ENCODE measurements at places on chromosomes 2 and 18.

- DNase-seq, result no peak
Observed at GRCh38 chr18:57171026-57171425, 24.1 kb downstream of the BOD1L2 start.

GRCh38 chr2:110106642-110107041, 9.0 kb downstream of the MALL start:
- peak; percentile 39 for DNase-seq

- DNase-seq, result no peak
Observed at GRCh38 chr2:161067846-161068350, 92.3 kb upstream of the TANK start.

- DNase-seq, result no peak
Observed at GRCh38 chr2:30450025-30450424, 3.0 kb downstream of the LCLAT1 start.

DNA sequence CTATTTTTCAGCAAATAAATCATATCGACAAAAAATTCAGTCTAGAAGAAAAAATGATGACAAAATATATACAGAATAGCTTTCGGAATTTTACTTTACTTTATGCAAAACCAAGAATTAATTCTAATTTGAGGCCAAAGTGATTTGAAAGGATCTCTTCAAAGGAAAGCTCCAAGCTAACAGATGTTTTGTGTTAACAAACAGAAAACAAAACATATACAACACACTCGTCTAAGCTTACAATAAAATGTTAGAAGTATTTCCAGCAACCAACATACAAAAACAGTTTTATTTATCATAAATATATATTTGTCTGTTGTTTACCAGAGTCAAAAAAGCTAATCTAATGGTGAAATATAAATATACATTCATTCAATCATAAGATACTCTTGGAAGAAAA, 118.1 kb upstream of the CHRNA1 start:
- DNase-seq, result no peak

DNA sequence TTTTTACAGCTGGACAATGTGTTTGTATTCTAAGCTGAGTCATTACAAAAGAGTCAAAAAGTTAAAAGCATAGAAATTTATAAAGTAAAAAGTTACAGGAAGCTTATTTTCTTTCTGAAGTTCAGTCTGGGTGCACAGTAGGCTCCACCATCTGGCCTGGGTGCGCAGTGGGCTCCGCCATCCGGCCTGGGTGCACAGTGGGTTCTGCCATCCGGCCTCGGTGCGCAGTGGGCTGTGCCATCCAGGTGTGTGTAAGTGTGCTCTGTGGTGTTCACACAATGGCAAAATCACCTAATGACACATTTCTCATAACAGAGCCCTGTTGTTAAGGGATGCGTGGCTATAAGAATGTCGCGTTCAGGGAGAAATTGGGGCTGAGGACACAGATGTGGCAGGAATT, 195.5 kb downstream of the ANKRD30B start:
- DNase-seq, result no peak

DNA sequence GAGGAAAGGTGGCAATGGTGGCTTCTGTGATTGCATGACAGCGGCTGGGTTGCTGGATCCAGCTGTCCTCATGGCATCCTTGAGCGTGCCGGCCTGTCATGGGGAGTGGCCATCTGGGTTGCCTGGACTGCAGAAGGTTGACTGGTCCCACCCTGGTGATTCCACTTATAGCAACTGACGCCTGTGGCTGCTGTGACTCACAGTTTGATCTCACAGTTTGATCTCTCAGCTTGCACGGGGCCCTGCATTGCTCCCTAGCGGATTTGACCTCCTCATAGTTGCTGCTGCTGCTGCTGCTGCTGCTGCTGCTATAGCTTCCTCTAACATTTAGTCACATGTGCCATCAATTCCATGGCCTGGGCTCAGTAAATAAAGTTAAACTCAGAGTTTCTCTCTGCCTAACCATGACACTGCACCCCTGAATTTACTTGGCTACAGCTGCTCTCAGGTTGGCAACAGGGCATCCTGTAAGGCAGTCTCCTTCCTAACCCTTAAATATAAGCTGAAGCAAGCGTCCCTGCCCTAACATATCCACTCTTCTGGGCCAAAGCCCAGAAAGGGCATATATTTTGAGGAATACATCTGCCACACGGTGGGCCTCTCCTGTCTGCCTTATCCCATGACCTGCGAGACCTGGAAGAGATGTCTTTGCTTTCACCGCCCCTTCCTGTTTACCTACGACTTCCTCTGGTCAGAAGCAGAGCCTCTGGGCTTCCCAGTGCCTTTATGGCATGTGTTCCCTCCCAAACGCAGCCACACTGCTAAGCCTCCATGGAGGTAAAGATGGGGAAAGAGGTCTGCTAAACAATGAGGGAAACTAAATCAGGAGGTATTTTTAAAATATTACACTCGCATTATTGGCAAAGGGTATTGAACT, 37.8 kb upstream of the CCDC150 start:
- DNase-seq, result peak; percentile 99

GRCh38 chr18:5601188-5601624, 57.4 kb upstream of the EPB41L3 start:
- no peak for DNase-seq

- no peak for DNase-seq
Observed at GRCh38 chr2:193894081-193894480, 1699.3 kb upstream of the TMEFF2 start.

GRCh38 chr2:98886066-98886554, 49.9 kb downstream of the CRACDL start:
- no peak for DNase-seq

DNA sequence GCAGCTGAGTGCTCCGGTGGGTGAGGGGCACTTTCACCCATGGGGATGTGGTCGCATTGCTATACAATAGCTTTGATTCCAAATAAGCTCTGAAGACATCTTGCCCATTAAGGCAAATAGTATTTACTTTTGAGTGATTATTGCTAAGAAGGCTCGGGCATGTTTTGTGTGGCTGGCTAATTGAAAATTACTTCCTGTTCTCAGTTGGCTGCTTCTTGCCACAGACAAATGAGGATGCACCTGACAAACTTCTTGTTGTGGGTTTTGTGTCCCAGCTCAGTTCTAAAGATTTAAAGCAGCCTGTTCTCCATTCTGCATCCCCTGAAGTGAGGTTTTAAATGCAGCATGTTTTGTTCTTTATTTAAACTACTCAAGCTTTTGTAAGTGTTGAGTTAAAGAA, 88.3 kb downstream of the KCNS3 start:
- no peak for DNase-seq

DNA sequence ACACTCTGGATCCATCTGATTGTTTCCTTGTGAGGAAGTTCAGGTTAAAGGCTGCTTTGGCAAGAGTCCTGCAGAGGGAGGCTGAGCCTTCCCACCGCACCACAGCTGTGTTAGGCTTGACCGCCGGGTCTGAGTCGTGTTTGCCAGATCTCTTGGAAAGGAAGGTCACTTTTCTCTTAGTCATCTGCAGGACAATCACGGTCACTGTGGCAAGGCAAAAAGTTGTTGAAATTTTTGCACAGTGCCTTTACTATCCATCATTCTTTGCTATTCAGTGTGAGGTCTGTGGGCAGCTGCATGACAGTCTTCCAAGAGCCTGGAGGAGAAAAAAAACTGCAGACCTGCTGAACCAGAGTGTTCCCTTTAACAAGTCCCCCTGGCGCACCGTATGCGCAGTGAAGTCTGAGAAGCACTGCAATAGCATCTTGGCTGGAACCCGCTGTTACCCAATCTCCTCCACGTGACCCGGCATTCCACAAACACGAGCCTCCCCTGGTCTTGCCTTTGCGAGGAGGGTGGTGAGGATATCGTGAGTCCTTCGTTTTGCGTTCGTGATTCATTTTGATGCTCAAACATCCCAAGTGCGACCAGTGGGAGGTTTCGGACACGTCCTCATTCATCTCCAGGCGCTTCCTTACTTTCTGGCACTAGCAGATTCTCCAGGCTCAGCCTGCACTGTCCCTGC, 23.0 kb downstream of the BIN1 start:
- DNase-seq, result peak; percentile 74

- no peak for DNase-seq
Observed at GRCh38 chr2:28979041-28979440, 2.1 kb upstream of the TOGARAM2 start.

DNA sequence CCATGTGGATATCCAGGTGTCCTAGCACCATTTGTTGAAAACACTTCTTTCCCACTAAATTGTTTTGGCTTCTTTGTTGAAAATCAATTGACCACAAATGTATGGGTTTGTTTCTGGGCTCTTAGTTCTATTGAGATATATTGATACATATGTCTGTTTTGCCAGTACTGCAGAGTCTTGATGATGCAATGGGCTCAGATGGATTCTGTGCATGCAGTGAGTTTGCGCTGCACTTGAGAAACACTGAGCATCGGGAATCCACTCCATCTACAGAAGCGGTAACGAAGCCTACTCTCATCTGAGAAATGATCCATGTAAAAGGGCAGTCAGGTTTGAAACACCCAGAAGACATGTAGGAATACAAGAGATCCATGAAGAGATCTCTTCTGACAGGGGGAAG, 21.9 kb upstream of the DNAJC10 start:
- no peak for DNase-seq

- peak; percentile 82 for DNase-seq
Observed at GRCh38 chr2:229586012-229586411, 128.3 kb downstream of the DNER start.

DNA sequence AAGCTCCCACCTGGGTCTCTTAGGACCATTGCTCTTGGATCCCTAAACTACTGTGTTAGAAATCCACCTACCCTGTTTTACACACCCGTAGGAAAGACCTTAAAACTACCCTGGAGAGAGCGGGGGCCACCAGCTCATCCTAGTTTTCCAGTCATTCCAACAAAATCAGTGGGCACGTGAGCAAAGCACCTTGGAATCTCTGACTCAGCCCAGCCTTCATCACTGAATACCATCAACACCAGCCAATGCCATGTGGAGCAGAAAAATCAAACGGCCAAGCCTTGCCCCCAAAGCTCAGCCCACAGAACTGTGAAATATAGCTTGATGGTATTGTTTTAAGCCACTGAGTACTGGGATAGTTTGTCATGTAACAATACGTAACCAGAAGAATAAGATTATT, 449.7 kb upstream of the CHAC2 start:
- DNase-seq, result peak; percentile 71

GRCh38 chr2:95349568-95350322, 52.6 kb downstream of the KCNIP3 start:
- DNase-seq, result no peak

DNA sequence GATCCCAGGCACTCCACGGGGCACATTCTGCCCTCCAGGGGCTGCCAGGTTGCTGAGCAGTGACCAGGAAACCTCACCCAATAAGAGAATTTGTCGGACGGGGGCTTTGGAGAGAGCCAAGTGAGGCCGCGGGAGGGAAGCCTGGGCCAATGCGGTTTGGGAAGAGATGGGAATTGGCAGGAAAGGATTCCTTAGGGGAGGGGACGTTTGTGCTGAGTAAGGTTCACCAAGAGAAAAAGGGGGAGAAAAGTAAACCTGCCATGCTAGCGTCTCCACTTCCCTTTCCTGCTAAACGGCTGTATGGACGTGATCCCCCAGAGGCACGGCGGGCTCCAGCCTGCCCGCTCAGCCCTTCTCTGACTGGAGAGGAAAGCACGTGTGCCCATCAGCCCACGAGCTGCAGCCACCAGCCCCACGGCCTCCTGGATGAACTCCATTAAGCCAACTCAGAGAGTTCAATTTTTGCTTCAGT, 194.4 kb upstream of the ID2 start:
- no peak for DNase-seq

- DNase-seq, result peak; percentile 15
Observed at GRCh38 chr2:148814143-148814859, 60.7 kb upstream of the KIF5C start.

- DNase-seq, result no peak
Observed at GRCh38 chr2:100224988-100225710, 82.8 kb upstream of the AFF3 start.

DNA sequence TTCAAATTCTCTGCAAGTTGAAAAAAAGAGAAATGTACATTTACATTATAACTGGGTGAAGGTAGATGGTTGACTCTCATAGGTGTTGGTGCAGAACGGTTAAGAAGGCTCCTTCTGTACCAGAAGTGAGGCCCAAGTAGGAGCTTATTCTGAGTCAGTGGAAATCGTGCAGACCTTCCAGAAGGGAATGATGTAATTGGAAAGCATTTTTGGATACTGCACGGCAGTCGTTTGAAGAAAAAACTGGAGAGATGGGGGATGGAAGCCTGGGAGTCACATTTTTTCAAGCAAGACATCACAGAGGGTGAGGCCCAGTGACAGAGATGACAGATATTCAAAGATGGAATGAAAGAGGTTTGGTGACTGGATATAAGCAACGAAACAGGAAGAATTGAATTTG, 39.4 kb downstream of the HRH4 start:
- no peak for DNase-seq

DNA sequence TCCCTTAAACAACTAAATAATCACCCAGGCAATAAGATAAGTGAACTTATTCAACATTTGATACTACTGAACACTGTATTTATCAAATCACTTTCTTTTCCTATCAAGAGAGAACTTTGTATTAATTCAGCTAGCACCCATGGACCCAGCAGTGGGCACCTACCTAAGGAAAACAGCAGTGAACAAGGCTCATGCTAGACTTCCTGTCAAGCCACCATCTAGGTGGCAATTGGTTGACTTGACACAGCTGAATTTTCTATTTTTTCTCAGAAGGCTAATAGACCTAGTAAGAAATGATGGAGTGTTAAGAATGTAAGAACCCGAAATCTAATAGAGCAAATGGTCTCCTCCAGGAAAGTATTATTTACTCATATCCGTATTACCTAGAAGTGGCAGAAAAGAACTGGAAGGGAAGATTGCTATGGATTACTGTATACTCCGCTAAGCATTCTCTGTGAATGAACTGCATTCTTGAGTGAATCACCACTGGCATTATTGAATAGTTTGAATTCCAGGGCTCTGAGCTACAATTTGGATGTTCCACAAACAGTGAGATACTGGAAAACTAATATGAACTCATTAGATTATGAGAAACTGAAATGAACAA, 988.2 kb upstream of the CDH2 start:
- DNase-seq, result peak; percentile 98

- no peak for DNase-seq
Observed at GRCh38 chr2:99856119-99856518, 286.3 kb downstream of the AFF3 start.

GRCh38 chr2:206028101-206028500, 57.9 kb downstream of the INO80D start:
- no peak for DNase-seq

GRCh38 chr18:51235009-51235789, 37.7 kb upstream of the MEX3C start:
- peak; percentile 48 for DNase-seq

GRCh38 chr2:183078163-183078463, 434 bp upstream of the DUSP19 start:
- DNase-seq, result no peak

Data from ELR (cell line).